Activated T-cell treated with anti-CD3 and anti-CD28 coated beads, Interleukin-2, amount 50 U/mL, for 4 hours (primary cell): ENCODE measurements at places on chromosomes 7 and 10. TPM values are rescaled to one million over a fixed set of nuclear protein-coding genes. Genes with fewer than 3 reads are reported as not detected.

NAPEPLD gene
- total RNA-seq = 8.0 TPM

ACSL5 gene
- 41.2 TPM for total RNA-seq

GNAT3 gene
- not detected for total RNA-seq

LRRC18 gene
- not detected for total RNA-seq

CPVL gene
- total RNA-seq = not detected

PDE6C gene
- not detected for total RNA-seq

CRHR2 gene
- not detected for total RNA-seq

LAMB1 gene
- total RNA-seq = 0.26 TPM

GARS1 gene
- 366 TPM for total RNA-seq

INMT gene
- total RNA-seq = 0.14 TPM

GIMAP4 gene
- 11.1 TPM for total RNA-seq

GPAM gene
- 12.1 TPM for total RNA-seq

CD36 gene
- 0.42 TPM for total RNA-seq

WEE2 gene
- total RNA-seq = not detected

CISD1 gene
- 61.4 TPM for total RNA-seq

FAM25G gene
- total RNA-seq = not detected

CYP3A7 gene
- total RNA-seq = not detected

PLPP4 gene
- not detected for total RNA-seq

HOXA1 gene
- total RNA-seq = 0.28 TPM

ATG9B gene
- total RNA-seq = 7.3 TPM

CYP2W1 gene
- not detected for total RNA-seq
